ENCODE measurements at places on chromosomes 6 and 20. TPM values are rescaled to one million over a fixed set of nuclear protein-coding genes. Genes with fewer than 3 reads are reported as not detected.

- DNase-seq = no peak
These were observed 347.5 kb upstream of the SOX4 start for GRCh38 chr6:21246075-21246474.

DLL1 gene
- total RNA-seq = 2.8 TPM

DNA sequence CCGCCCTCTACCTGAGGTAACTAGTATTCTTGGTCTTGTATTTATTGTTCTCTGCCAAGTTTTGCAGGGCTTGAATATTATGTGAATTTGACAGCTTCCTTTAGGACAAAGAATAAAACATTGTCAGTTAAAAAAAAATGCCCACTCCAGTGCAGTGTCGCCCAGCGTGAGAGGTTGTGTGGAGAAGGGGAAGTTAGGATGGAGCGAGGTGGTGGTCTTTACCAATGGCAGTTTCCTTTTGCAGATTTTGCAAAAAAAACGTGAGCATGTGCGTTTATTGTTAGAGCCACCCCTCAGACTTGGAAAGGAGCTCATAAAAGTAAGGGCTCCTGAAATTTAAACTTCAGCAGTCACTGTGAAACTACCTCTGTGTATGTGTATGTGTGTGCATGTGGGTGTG, 28.3 kb downstream of the UST start:
- DNase-seq = no peak

DNA sequence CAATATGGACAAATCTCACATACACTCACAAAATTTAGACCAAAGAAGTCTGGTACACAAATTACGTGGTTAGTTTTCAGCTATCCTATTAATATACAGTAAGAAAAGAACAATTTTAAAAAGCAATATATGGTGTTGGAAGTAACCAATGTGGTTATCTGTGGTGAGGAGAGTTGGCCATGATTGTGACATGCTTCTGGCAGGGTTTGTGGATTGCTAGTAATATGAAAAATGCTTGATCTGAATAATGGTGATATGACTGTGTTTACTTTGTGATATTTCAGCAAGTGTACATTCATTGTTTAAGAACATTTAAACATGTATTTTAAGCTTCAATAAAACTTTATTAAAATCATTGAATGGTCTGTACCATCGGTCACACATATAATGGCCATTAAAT, 99.1 kb downstream of the ADGB start:
- DNase-seq = no peak

KCNS1 gene
- total RNA-seq = not detected

- peak; percentile 61 for DNase-seq
These were observed 1.1 kb downstream of the SOX4 start for GRCh38 chr6:21594416-21595281.
